CD4-positive, alpha-beta T cell treated with Interferon alpha-2 for 1 hour (primary cell): ENCODE measurements at places on chromosomes 2 and 18.

GRCh38 chr2:98343285-98343684 is 3.0 kb upstream of the CNGA3 start:
- no peak for DNase-seq

- DNase-seq, result no peak
Measured at GRCh38 chr2:133941666-133942065, 312.2 kb upstream of the MGAT5 start.

DNA sequence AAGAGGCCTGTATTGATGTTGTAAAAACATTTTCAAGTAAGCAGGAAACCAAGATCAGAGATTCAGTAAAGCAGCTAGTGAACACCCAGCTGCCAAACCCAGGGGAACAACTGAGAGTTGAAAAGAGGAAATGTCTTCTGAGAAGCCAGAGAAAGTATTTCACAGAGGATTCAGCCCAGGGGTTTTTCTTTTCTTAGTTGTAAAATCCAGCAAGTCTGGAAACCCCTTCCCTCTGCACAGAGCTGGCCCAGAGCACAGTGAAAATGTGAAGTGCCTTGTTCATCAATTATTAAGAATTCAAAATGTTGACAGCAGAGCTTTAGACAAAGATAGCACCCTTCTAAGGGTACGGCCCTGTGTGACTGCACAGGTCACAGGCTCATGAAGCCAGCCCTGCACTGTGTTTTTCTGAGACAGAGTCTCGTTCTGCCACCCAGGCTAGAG is 28.4 kb downstream of the AFF3 start:
- DNase-seq, result no peak

GRCh38 chr2:44121899-44122298 is 46.8 kb upstream of the PPM1B start:
- DNase-seq, result no peak

DNA sequence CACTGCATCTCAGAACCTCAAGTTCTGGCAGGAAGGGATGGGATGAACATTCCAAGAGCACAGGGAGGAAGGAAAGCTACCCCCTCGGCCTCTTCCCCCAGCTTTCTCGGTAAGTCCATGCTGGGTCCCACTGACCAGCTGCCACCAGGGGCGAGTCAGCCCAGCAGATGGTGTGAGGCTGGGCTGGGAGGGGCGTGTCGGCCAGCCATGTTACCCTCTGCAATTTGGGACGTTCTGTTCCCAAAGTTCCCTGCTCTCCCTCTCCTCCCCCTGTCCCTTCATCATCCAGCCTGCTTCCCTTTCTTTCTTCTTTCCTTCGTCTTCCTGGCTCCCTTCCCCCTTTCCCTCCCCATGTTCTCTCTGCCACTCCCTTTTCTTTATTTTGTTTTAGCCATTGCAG is 74.3 kb upstream of the TNP1 start:
- DNase-seq, result no peak

DNA sequence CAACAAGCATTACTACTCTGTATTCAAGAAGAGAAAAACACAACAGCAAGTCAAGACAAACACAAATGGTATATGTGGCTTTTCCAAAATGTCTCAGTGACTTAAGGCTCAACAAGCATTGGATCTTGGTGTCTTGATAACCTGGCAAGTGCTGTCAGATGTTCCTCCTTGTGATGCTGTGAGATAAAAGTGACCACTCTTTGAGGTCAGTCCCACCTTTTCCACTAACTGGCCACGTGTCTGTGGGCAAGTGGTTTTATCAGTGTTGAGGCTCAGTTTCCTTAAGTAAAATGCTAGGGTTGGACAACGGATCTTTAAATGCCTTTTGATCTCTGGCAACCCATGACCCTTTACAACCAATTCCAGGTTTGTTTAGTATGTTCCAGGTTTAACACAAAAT is 98.7 kb downstream of the BCL2 start:
- DNase-seq, result no peak

DNA sequence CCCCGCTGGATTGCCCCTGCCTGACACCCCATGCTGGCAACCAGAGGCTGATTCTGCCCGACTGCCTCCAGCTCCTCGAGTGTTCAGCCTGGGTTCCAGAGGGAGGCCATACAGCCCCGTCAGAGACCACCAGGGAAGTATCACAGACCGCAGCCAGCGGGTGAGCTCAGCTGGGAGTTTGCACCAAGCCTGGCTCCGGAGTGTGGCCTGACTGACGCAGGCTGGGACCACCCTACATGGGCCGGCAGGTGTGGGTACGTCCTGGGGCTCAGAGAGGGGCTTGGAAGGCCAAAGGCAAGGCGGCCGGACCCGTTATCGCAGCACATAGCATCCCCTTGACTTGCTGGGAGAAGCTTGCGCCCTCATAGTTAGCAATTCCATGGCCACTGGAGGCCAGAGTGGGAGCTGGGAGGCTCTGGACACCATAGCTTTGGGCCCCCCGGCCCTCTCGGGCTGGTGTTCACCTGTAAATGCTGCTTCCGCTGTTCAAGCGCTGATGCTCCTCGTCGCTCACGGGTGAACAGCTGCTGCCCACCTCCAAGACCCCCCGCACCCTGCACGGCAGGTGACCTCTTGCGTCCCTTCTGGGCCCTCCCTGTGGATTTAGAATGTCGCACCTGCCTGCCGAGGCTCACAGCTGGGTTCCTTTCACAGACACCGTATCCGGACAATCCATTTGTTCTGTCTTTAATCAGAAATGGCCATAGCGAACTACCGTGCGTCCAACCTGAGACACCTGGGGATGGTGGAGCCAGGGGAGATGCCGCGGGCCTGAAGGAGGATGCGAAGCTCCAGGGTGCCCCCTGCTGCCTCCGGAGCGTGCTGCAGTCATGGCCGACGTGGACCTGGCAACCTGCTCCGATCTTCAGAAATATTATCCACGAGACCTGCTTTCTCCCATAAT is 31.2 kb upstream of the SLC66A3 start:
- DNase-seq, result peak; percentile 33

GRCh38 chr2:64639691-64640090 is 14.0 kb downstream of the SERTAD2 start:
- no peak for DNase-seq

DNA sequence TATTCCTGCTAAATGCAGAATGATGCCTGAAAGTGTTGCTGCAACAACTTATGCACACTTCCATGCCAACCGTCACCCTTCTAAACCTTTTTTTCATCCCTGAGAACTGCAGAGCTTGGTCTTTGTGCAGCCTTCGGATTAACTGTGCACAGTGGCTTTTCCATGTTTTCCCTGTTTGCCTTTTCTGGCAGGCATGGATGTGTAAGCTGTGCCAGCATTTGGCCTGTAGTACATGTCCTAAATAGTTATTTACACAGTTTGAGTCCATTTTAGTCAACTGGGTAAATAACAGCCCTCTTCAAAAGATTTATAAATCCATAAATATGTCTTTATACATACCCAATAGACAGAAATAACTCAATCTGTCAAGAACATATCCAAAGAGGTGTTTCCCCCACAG is 31.5 kb downstream of the MEIS1 start:
- DNase-seq, result no peak

DNA sequence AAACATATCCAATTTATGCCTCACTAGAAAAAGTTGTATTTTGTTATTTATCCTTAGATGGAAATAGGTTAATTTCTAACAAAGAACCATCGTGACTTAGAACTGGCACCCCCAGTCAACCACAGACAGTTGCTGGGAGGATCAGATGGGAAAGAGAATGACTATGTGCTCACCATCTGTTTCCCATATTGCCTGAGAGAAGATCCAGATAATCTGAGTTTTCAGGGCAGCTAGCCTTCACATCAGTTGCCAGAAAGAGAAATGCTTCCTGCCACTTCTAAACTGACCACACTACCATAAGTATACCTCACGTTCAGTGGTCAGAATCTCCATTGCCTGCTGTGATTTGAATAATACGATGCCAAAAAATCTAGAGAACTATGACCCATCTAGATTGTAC is 28.4 kb upstream of the NEB start:
- DNase-seq, result no peak

DNA sequence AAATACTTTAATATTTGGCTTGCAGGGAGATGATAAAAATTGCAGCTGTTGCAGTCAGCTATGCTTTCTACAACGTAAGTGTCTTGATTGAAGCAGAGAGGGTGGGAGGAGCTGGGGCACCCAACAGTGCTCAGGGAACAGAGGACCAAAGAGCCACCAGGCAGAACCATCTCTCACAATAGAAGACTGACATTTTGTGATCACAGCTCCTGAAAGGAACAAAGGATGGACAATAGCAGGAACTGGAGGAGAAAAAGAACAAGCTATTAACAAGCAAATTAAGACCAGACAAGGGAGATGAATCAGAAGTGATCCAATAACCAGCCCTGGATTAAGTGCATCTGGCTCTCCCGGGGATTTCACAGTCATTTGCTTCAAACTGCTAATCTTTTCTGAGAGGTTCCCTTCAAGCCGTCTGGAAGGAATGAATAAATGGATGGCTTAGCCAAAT is 65.7 kb upstream of the SMAD2 start:
- no peak for DNase-seq

DNA sequence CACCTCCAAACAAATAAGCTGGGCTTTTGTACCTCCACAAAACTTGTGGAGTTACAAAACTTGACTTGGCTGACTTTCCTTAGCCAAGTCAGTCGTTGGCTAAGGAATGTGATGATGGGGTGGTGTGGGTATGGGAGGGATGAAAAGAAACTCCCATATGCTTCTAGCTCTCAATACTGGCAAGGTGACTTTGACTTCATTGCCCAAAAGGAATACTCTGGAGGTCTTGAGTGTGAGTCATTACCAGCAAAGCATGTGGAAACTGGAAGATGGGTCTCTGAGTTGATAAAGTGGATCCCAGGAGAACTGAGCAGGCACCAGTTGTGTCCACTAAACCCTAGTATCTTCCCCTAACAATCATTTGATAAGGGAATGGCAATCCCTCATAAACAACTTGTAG is 226.7 kb downstream of the GULP1 start:
- DNase-seq, result no peak

GRCh38 chr18:59231877-59232276 is 11.9 kb downstream of the GRP start:
- no peak for DNase-seq

- no peak for DNase-seq
Measured at GRCh38 chr2:122754561-122754960, 999.1 kb downstream of the TSN start.

- no peak for DNase-seq
Measured at GRCh38 chr2:85744741-85745601, 8.8 kb upstream of the ATOH8 start.

DNA sequence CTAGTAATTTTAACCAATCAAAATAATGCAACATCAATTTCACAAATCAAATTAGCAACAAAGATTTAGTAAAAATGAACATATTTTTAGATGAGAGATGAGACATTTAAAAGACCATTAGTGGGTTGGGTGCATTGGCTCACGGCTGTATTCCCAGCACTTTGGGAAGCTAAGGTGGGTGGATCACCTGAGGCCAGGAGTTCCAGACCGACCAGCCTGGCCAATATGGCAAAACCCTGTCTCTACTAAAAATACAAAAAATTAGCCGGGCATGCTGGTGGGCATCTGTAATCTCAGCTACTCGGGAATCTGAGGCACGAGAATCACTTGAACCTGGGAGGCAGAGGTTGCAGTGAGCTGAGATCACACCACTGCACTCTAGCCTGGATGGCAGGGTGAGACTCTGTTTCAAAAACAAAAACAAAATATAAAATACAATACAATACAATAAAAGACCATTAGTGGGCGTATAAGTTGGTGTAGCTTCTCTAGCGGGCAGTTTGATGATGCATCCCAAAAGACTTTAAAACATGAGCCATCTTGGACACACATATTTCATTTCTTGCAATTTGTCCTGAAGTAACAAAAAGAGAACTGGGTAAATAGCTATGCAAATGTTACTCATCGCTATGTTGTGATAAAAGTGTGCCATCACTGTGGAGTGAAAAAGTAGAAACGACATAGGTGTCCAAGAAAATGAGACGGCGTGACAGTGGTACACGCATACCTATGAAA is 101.8 kb downstream of the COL6A3 start:
- DNase-seq, result no peak

DNA sequence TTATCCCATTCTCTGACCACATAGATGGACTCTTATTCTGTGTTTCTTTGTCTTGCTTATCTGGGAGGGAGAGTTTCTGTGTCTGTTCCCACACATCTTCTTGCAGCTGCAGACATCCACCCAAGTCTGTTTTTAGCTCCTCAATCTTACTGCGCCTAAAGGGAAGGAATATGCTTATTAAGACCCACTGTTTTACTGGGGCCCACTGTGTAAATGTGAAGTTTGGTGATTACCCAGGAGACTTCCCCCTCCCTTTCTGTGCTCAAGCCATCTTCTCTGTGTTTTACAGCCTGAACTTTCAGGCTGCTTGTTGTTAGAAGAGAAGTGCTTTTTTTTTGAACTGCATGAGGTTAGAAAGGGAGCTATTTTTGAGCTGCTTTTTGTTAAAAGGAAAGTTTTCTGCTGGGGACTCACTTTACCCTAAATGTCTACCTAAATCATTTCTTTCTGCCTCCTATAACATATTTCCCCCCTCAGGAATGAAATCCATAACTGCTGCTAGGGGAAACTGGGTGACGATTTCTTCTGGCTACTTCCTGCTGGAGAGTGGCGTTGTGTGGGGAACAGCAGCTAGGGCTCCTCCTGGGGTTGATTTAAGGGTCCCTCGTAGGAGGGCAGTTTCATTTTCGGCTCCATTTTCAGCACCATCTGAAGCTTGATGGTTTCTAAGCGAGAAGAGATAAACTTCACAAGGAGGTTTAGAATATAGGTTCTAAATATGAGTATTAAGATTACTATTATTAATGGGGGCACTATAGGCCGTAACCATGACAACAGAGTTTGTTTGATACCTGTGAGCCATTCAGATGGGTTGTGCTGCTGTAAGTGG is 39.5 kb upstream of the GMCL1 start:
- DNase-seq, result no peak

- no peak for DNase-seq
Measured at GRCh38 chr18:59778434-59778833, 81.2 kb upstream of the CCBE1 start.

GRCh38 chr2:103401621-103402020 is 639.8 kb downstream of the TMEM182 start:
- no peak for DNase-seq

GRCh38 chr2:21067859-21068537 is 24.1 kb upstream of the APOB start:
- no peak for DNase-seq

GRCh38 chr2:134250840-134251461 is 2.9 kb upstream of the MGAT5 start:
- no peak for DNase-seq

DNA sequence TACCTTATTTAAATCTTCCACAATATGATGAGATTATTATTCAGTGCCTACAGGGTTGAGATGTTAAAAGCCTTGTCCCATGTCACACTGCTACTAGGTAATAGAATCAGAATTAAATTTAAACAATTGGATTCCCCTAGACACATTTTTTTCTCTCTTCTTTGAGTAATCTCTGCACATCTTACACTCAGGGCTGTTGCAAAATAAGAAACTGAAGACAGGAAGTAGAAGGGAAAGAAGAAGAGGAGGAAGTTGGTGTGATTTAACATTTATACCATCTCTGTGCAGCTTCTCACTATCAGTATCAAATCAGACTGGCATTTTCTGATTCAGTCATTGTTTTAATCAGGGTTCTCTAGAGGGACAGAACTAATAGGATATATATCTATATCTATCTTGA is 677.6 kb downstream of the IRS1 start:
- DNase-seq, result no peak

- no peak for DNase-seq
Measured at GRCh38 chr2:231780123-231780908, 766 bp downstream of the PDE6D start.
